RPMI8226 (cell line): ENCODE measurements at places on chromosomes 5 and 9.

DNA sequence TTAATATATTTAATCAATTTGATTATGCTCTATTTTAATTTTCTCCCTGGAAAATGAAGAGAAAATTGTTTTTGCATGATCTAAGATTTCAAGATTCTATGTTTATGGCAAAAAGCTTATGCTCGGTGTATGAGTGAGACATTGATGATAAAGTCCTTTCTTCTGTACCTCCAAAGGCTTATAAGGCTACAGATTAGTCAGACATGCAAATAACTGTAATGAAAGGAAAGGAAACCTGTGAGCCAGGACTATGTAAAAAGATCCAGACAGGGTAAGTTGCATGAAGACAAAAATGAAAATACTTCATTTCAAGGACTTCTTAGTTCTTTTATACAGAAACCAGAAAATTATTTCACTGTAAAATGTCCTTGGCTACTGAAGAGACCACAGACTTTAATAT, 52.2 kb upstream of the EDIL3 start:
- DNase-seq: no peak

- DNase-seq: no peak
Observed at GRCh38 chr9:27564670-27565069, 8.6 kb downstream of the C9orf72 start.

GRCh38 chr5:32708949-32709348, 2.2 kb upstream of the NPR3 start:
- no peak for DNase-seq

- no peak for DNase-seq
Observed at GRCh38 chr5:107469485-107470294, 201.0 kb downstream of the EFNA5 start.

- DNase-seq: peak; percentile 33
Observed at GRCh38 chr5:167030500-167031120, 1260.8 kb upstream of the WWC1 start.
